ENCODE measurements at places on chromosomes 3 and 15.

- DNase-seq = no peak
Measured at GRCh38 chr3:149368201-149368673, 9.2 kb downstream of the TM4SF1 start.

GRCh38 chr15:79394231-79394630 is 37.9 kb upstream of the MINAR1 start:
- no peak for DNase-seq

- no peak for DNase-seq
Measured at GRCh38 chr3:194760494-194761137, 74.9 kb downstream of the FAM43A start.

- DNase-seq = no peak
Measured at GRCh38 chr15:57054204-57054750, 135.8 kb downstream of the TCF12 start.

Data from SK-N-DZ (cell line).